ENCODE measurements at places on chromosomes 2 and 18.

DNA sequence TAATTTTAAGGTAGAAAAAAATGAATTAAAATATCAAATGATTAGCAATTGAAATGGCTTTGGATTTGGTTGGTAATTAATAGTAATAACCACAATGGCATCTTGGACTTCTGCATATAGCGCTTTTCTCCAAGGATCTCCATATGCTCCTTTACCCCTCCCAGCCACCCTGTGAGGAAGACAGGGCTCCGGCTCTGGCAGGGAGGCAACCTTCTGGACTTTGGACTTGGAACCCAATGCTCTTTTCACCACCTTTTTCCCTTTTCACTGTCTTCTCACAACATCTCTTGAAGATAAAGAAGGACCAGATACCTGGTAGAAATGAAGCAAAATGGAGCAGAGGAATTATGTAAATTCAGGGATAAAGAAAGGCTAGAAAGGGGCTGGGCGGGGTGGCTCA is 23.8 kb upstream of the SERTAD2 start:
- no peak for DNase-seq

DNA sequence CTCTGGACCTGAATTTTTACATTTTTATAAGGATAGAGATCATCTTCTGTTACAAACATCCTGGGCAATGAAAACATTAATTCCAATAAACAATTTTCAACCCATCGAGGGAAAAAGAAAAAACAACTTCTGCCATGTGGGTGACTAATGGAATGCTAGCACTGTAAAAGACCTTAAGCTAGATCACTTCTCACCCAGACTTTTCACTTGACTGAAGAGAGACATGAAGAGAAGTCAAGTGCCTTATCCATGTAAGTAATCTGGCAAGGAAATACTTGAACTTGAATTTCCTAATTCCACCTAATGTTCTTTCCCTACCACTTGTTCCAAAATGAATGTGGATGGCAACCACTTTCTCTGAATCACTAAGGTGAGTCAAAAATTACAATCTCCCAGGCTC is 98.3 kb upstream of the ACVR1C start:
- DNase-seq: no peak

GRCh38 chr2:239819974-239820555 is 205.1 kb downstream of the NDUFA10 start:
- no peak for DNase-seq

DNA sequence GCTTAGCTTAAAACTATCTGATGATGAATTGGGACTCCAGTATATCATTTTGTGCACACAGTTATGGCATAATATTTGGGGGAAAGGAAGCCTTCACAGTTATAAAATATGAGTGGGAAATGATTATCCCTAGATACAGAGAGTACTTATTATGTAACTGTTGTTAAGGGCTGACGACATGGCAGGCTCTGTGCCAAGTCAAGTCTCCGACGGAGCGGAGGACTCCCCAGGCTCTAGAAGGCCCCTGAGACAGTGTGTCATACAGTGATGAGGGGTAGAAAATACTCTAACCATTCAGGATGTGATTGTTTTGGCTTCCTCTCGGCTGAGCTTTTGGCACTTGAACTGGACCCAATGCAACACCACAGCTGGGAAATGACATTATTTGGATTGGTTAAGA is 211.8 kb downstream of the SLC8A1 start:
- DNase-seq: no peak

DNA sequence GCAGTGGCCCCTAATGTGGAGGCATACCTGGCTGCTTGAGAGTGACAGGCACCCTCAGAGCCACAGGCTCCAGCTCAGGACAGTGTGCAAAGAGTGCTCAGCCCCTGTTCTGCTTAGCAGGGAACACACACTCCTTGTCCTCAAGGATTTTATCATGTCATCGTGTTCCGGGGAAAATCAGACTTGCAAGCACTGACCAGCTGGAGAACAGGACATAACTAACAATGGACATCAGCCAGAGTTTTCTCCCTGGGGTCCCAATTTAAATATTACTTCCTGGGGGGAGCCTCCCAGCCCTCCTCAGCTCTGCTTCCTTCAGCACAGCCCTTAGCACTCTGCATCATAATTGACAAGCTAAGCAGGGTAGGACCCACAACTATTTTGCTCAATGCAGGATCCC is 175.4 kb upstream of the ACAA2 start:
- DNase-seq: no peak

- DNase-seq: no peak
Measured at GRCh38 chr2:184799379-184799778, 201.1 kb downstream of the ZNF804A start.

DNA sequence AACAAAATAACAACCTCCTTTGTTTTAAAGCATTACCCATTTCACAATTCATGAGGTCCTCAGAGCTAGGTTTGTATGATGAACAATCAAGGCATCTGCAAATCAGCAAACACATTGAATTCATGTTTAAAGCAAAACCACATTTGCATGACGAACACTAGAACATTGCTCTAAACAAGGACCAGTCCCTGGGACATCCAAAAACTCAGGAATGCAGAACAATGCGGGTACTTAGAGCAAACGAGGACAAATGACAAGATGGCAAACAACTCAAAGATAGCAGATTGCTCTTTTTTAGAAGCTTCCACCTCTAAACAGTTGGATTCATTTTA is 45.7 kb upstream of the RALBP1 start:
- DNase-seq: no peak

- DNase-seq: no peak
Measured at GRCh38 chr2:221203856-221204255, 368.2 kb downstream of the EPHA4 start.

DNA sequence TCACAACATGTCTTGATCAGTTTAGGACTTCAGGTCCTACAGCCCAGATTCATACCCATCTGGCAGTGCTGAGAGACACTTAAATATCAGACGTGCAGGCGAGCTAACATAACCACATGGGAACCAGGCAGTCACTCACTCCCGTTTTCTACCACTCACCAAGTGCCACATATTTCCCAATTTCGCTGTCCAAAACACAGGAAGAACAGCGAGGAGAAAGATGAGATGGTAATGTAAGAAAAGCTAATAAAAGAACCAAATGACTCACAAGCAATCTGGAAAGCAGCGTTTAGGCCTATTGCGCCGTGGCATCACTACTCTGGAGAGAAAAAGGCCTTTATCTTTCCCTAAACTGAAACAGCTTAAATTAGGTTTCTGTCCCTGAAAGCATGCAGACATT is 647.8 kb upstream of the SLC39A10 start:
- DNase-seq: peak; percentile 3

DNA sequence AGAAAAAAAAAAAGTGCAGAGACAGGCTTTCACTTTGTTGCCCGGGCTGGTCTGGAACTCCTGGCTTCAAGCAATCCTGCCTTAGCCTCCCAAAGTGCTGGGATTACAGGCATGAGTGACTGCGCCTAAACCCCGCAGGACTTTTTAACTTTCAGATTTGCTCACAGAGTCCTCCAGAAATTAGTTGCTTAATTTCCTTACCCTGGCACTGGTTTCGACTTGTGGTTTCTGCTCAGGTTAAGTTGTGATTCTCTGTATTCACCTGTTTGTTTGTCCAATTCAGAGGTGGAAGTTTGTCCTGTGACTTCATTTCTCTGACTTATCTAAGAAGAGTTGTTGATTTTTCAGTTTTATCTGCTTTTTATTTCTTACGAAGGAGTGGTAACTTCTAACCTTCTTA is 238.1 kb downstream of the TMEM182 start:
- DNase-seq: no peak

- peak; percentile 57 for DNase-seq
Measured at GRCh38 chr2:218648088-218648786, 11.2 kb downstream of the ZNF142 start.

GRCh38 chr2:214800180-214800579 is 9.3 kb downstream of the BARD1 start:
- DNase-seq: no peak

DNA sequence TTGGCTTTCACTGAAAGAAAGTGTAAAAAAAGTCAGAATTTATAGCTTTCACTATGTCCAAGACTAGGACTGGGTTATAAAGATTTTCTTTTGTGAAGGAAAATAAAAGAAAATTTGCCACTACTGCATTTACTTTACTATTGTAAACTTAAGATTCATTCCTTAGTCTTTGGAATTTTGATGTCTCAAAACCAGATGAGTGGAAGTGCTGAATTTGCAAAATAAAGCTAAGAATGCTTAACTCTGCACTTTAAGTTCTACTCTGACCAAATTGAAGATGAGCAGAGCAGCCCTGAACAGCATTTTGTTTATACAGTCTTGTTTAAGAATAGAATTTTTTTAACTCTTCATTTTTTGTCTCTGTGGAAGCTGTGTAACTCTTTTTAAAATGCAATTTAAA is 102.4 kb downstream of the ICA1L start:
- no peak for DNase-seq

DNA sequence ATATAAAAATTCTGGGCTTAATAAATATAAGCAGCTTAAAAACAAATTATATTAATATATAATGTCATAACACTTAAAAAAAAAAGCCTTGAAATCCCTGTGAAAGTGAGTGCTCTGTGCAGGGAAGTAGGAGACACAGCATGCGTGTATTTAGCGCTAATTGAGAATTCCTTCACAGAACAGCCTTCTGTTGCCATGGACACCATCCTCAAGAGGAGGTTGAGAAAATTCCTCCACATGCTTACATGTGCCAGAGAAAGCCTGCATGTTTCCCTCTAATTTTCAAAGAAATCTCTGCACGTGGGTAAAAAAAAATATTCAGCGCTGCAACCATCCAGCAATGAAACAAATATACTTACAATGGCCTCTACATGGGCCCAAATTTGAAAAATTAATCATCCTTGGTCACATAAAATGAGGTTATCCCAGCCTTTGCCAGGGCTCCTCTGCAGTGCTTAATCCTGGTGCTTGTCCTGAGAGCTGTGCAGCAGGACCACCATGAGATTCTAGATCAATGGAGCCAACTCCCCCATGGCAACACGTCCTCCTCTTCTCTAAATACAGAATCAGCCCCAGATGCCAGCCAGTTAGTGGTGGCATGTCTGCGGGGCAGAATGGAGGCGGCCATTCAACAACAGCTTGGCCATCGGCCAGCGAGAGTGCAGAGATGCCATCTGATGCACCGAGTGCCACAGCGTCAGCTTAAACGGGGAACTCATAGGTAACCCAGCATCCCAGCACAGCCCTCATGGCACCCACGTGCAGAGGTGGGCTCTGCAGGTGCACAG is 228.0 kb downstream of the MYT1L start:
- no peak for DNase-seq

DNA sequence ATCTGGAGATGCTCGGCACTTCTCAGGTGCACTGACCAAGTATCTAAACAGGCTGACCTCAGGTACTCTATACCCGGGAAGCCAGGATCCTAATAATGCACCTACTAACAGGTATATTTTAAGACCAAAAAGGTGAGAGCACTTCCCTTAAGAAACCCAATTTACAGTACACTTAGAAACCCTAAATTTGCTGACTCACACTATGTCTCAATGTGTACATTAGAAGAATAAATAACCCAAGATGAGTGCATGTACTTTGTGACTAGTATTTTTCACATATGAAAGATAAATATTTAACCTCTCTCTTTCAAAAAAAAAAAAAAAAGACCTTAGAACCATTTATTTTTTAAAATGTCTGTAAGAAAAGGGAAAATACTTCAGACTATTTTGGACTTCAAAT is 118.8 kb downstream of the ZNF516 start:
- DNase-seq: no peak

All from H54 (cell line).